ENCODE measurements at places on chromosomes 3 and 15.

DNA sequence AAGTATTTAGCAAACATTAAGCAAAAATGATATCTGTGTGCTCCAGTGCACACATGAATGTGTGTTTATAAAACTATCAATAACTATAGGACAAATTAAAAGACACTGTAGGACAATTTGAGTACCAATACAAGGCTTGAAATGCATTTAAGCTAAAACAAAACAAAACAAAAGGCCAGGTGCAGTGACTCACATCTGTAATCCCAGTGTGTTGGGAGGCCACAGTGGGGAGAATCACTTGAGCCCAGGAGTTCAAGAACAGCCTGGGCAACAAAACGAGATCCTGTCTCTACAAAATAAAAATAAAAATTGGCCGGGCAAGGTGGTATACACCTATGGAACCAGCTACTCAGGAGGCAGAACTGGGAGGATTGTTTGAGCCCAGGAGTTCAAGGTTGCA, 50.7 kb downstream of the CSNK1G1 start:
- no peak for DNase-seq

- no peak for DNase-seq
Measured at GRCh38 chr15:59185725-59186124, 20.9 kb upstream of the LDHAL6B start.

GRCh38 chr3:119637679-119638477, 22.5 kb downstream of the POPDC2 start:
- no peak for DNase-seq

DNA sequence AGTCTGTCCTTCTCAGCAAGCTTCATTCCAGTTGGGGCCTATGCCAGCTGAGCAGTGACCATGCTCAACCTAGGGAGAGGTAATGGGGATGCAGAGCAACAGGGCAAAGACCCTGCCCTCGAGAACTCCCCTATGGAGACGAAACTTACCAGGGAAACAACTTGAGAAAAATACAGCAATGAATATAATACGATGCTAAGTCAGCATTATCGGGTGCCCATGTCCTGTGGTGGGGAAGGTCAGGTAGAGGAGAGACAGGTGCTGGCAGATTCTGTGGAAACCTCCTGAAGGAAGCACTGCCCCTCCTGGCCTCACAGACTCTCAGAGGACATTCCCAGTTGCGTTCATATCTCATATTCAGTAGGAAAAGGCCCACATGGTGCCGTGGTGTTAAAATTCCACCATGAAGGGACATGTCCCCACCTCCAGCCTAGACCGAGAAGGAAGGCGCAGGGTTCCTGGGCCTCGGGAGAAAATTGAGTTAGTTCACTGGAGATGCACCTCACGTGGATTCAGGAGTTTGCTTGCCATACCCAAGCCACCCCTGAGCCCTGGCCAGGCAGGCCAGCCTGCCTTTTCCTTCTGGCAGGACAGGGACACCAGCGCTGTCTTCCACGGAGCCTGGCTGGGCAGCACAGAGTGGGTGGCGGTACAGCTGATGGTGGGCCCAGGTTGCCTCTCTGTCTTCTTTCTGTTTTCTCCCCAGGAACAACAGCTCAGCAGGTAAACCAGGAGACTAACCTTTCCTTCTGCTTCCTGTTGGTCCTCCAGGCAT, 62.4 kb downstream of the BOC start:
- DNase-seq = no peak

- DNase-seq = no peak
Measured at GRCh38 chr15:51310064-51310463, 28.3 kb downstream of the CYP19A1 start.

DNA sequence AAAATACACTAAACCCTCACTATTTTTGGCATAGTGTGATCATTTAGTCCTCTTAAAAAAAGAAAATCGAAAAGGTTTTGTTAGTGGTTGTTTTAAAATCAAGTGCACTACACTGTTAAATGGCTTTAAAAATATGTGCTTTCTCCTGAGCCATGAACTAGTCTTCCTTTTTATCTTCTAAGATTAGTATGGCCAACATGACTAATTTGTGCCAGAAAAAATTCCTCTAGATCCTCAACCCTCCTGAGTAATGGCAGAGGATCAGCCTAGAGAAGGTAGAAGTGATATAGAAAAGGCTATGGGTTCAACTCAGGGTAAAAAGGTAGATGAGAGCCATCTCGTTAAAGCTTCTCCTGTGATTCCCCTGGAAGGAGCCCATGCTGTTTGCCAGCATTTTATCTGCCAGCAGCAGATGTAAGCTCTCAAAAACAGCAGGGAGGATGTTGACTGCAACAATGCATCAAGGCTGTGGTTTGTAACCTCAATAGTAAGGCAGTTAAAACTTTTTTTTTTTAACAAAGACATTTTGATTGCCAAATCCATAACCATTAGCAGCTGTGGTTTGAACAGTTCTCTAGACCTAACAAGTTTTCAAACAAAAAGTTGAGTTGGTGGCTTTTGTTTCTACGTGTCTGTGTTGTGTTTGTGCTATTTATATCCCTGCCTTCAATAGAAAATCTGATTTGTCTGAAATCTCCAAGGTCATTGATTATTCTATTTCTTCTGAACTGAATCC, 30.2 kb upstream of the ZNF609 start:
- no peak for DNase-seq

GRCh38 chr15:74380361-74381189, 13.1 kb upstream of the CYP11A1 start:
- no peak for DNase-seq

- no peak for DNase-seq
Measured at GRCh38 chr3:178090899-178091298, 445.3 kb upstream of the KCNMB2 start.

GRCh38 chr3:183328164-183328563, 75.1 kb downstream of the B3GNT5 start:
- DNase-seq = no peak

DNA sequence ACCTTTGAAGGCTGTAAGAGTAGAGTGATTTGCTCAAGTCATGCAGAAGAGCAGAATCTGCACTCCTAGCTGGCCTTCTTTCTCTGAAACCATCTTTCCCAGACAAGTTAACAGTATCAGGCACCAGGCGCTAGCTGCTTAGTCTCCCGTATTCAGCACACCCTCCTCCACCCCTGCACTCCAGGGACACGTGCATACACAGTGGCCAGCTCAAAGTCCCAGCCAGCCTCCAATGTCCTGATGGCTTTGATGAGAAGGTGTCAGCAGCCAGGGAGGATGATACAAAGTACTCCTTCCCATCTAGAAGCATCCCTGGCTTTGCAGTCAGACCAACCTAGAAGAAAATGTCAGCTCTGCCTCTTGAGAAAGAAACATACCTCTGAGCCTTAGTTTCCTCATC, 177.8 kb downstream of the ADAMTS17 start:
- DNase-seq = no peak

DNA sequence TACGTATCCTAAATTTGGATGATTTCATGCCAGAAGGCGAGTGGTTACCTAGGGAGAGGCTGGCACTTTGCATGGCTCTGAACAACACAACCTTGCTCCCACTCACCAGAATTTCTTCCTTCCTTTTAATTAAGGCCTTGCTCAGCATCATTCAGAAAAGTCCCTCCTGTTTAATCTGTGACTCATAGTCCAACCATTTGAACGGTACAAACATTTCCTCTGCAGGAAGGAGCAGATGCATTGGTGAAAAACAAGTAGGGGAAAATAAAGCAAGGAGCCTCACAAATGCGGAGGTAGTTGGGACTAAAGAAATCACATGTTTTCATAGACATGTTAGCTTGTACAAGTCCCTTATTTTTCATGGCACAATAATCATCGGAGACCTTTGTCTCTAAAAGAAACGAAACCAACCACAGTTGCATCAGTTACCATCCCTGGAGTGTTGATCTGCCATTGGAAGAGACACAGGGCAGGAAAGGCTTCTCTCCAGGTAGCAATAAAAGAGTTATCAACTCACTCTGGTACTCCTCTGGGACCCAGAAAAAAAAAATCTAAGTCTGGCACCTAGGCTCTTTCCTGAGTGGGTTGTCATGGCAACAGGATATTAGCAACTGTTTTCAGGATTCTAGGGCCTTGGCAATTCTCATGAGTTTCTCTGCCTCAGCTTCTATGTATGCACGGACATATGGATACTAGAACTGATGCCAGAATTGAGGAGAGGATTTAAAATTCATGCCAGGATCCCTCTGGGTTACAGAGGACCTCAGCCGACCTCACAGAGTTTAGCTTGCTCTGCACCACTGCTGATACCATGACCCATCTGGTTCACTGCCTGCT, 255.4 kb upstream of the ARPP21 start:
- no peak for DNase-seq

GRCh38 chr3:171256445-171257250, 203.6 kb downstream of the TNIK start:
- no peak for DNase-seq

- no peak for DNase-seq
Measured at GRCh38 chr3:194964809-194965208, 279.1 kb downstream of the FAM43A start.

GRCh38 chr3:56096999-56097398, 371.3 kb downstream of the ERC2 start:
- no peak for DNase-seq

DNA sequence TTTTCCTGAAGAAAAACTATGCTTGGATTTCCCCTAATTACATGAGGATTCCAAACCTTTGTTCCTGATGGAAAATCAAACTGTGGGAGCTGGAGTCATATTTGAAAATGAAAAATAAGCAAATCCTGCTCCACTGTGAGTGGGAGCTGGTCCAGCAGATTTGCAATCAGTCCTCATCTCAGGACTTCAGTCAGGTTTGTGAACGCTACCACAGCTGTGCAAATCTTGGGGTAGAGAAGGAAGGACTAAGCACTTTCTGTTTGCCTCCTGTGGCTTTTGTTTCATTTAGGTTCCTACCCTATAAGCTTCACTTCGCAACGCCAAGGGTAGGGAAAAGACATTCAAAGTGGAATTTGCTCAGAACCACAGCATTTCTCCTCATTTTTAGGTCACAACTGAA, 238.2 kb downstream of the TUSC7 start:
- DNase-seq = no peak

- DNase-seq = no peak
Measured at GRCh38 chr15:62931650-62932049, 110.9 kb upstream of the TPM1 start.

GRCh38 chr3:155884292-155884691, 13.8 kb downstream of the GMPS start:
- DNase-seq = no peak

DNA sequence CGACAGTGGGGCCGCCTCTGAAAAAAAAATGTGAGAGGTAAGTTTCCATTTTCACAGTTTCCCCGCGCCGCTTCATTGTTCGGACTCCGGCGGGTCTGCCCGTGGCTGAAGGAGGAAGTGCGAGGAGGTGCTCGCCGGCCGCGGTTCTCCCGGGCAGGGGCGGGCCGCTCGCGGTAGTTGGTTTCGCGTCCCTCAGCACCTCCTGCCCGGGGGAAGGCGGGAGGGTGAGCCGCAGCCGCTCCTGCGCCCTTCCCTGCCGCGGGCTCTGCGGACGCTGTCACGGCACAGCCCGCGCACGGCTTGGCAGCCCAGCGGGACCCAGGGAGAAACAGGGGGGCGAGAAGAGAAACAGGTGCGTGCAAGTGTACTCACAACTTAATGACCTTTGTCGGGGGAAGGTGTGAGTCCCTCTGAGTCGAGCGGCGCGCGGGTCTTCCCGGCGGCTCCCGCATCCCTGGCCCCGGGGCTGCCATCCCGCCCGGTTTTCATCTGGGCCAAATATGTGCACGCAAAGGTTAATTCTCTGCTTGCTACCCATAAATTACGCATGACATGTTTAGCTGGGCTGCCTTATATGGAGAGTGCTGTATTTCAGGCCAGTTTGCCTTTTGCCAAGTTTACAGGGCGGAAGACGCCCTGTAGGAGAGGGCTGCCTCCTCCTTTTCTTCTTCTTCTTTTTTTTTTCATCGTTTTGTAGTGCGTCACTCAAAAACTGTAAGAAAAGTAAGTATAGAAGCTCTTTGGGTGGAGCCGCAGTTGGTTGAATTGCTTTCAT, 514 bp downstream of the MBNL1 start:
- DNase-seq = peak; percentile 83

DNA sequence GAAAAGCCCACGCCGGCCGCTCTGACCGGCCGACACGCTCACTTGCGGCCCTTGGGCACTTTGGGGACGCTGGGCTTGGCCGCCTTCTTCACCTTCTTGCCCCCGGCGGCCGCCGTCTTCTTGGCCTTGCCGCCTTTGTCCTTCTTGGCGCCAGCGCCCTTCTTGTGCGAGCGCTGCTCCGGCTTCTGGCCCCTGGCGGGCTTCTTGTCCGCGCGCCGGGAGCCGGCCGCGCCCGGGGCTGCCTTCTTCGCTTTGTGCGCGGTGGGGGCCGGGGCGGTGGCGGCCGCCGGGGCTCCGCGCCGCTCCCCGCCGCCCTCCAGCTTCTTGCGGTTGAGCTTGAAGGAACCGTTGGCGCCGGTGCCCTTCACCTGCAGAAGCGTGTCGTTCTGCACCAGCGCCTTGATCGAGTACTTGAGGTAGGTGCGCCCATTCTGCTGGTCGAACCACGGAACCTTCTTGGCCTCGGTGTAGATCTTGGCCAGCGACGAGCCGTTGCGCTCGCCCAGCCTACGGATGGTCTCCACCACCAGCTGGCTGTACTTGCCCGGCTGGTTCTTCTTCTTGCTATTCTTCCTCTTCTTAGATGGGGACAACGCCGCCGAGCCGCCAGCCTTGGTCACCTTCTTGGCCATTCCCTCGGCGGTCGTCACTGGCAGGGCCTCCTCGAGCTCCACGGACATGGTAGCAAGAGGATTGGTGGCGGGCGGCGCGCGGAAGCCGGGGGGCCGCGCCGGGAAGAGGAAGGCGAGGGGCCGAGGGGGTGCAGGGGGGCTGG, 36.7 kb downstream of the HMCES start:
- peak; percentile 71 for DNase-seq

GRCh38 chr3:122088531-122088930, 33.4 kb downstream of the CD86 start:
- DNase-seq = no peak

- DNase-seq = no peak
Measured at GRCh38 chr3:128481438-128481942, 11.5 kb downstream of the GATA2 start.

DNA sequence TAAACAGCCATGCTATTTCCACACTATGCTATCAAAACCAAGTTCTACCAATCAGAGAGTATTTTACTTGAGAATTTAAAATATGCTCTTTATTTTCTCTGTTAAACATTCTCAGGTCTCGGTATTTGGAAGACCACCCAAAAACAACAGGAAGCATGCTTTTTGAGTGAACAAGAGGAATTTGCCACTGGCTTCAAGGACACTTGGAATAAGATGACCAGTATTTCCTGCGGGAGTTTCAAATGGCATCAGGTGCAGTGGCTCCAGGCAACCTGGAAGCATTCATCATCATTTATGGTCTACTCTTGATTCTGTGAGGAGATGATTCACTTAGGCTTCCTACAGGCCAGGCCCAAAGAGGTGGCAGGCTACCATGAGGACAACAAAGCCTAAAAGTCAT, 305.7 kb upstream of the ATP11B start:
- DNase-seq = no peak

GRCh38 chr3:32177702-32178198, 60.7 kb upstream of the CMTM8 start:
- peak; percentile 58 for DNase-seq

DNA sequence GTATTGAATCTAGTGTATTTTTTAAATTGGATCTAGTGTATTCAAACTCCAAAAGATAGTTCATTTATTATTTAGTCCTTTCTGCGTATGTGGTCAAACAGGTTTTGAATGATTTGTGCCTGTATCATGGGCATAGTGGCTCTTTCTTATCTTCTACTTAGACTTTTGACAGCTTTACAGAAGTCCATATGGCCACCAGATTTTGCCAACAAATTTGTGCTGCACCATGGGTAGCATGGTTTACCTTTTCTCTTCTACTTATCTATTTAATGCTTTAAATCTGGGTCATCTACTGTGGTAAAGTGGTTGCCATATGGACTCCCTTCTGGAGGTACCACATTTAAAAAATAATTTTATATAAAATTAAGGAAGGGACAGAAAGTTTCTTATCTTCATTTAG, 66.9 kb upstream of the CADM2 start:
- no peak for DNase-seq
